ENCODE measurements at places on chromosomes 5 and 9.

- no peak for DNase-seq
These were observed 110.3 kb downstream of the PDE4D start for GRCh38 chr5:59783264-59783663.

GRCh38 chr5:1520791-1521453 is 2.8 kb downstream of the LPCAT1 start:
- DNase-seq = no peak

GRCh38 chr9:72102520-72102919 is 42.1 kb upstream of the C9orf57 start:
- DNase-seq = no peak

DNA sequence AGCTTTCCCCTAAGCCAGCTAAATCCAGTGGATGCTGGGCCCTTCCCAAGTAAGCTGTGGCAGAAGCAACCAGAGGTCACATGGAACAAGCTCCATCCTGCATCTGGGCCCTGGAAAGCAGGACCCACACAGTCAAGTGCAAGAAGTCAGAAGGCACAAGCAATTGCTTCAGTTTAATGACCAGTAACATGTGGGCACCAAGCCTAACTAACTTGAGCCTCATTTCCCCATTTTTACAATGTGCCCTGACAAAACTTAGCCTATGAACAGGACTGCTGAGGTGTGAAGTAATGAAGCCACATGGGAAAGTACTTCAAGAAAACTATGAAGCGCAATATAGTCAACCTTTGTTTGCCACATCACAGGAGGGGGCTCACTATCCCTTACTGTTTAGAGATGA is 90.5 kb downstream of the TLE1 start:
- no peak for DNase-seq

DNA sequence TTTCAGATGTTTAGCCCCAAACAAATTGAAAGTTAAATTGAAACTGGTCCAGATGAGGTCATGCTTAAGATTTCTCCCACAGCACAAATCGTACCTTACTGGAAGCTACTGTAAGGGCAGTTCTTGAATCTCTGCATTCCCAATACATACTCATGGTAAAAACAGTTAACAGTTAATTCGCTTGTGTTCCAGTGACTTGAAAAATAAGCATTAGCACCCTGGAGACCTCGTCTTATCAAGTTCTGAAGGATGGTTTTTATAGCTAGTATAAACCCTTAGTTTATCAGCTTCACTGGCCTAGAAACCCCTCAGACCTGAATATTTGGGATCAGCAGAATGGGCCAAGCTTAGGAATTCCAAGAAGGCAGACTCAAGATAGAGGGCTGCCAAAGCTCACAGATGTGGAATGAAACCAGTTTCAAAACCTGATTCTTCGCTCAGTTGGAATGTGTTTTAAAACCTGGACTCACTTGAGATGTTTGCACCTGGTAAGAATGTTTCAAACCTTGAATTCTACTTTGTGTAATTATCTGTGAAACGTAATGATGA is 103.6 kb downstream of the C9orf152 start:
- no peak for DNase-seq

GRCh38 chr9:3908731-3909130 is 382.9 kb upstream of the RFX3 start:
- DNase-seq = no peak

- no peak for DNase-seq
These were observed 36.7 kb downstream of the NFIB start for GRCh38 chr9:14277244-14277643.

- DNase-seq = no peak
These were observed 345.9 kb upstream of the NUDT12 start for GRCh38 chr5:103908336-103909080.

- DNase-seq = no peak
These were observed 7.7 kb upstream of the TRAF1 start for GRCh38 chr9:120934281-120934680.

DNA sequence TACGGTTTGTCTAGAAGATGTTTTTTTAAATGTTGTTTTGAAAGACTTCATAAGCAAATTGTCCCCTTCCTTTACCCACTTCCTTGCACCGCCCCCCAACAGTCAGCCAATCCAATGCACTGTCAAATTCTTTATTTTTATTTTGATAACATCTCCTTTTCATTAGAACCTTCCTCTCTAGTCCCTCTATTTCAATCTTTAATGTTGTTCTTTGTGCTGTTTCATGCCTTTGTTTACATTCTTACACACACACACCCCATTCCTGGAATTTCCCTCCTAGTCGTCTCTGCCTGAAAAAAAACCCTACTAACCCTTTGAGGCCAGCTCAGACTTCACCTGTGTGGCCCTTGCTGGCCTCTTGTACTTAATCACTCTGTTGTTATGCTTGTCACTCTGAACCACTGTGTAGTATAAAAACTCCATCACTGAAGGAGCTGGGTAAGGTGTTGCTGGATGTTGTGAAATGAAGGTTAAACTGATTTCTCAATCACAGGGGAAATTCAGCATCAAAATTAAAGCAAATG is 133.4 kb downstream of the UGCG start:
- no peak for DNase-seq

DNA sequence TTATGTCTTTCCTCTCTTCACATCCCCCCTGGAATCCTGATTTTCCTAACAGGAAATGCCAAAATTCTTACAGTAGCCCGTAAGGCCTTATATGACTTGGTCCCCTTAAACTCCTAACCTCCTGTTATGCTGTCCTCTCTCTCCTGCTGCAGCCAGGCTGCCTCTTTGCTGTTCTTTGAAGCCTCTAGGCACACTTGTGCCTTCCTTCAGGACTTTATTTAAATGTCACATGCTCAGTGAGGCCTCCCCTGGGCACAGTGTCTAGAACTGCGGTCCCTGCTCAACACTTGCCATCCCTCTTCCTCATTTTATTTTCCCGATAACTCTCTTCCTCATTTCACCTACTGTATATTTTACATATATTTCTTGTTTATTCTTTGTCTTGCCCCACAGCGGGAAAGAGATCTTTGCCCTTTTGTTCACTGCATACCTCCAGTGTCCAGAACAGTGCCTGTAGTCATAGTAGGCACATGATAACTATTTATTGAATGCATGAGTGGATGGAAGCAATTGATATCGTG is 5.5 kb upstream of the SHB start:
- no peak for DNase-seq

DNA sequence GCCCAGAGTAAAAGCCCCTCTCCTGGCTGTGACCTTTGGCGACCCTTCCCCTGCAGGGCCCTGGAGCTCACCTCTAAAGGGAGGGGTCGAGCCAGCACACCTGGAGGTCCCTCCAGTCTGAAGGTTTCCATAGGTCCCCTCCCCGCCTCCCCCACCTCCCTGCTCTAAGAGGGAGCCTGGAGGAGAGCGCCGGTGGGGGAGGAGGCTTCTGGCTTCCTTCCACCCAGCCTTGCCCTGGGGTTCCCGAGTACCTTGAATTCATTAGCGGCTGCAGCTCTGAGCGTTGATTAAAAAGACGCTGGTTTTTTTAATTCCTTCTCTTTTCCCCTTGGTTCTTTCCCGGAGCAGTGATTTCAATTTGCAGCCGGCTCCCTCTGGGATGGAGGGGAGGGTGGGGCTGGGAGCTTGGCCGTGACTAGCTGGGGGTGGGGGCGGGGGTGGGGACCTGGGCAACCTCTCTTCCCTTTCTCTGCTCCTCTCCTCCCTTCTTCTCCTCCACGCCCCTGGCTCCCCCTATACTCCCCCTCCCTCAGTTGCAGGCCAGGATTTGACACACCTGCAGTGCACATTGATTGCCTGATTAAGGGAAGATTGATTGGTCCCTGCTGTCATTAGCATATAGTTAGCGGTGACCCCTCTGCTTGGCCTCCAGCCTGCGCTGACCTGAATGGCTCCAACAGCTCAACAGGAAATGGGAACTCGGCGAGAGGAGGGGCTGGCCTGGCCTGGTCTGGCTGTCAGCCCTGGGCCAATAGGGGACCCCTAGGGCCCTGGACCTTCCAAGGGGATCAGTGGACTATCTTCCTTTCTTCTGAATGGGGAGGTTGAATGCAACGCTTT is 67.5 kb upstream of the RAPGEF1 start:
- no peak for DNase-seq

- no peak for DNase-seq
These were observed 421.5 kb upstream of the PTGER4 start for GRCh38 chr5:40258222-40258621.

DNA sequence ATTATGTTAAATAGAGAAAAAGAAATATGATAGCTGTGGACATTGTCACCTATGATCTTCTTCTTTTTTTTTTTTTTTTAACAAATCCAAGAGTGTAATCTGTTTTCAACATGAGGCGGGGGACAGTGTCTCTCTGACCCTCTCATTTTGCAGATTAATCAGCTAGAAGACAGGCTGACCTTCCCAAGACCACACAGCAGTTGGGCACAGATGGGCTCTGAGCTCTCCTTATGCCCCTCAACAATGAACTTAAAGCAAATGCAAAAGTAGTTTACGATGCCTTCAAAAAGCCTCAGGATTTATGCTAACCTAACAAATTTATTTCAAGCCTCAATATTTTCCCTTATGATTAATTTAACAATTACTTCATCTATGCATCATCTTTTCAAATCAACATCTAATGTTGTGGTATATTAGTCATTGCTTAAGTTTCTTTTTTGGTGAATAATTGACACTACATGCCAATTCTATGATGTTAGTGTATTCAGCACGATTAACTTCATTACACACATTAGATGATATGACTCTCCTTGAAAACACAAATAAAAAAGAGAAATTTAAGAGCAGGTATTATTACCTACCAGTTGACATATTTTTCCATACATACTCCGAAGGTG is 7.4 kb downstream of the NFIL3 start:
- DNase-seq = no peak

- DNase-seq = no peak
These were observed 969.6 kb upstream of the DMAC1 start for GRCh38 chr9:8769153-8769552.

DNA sequence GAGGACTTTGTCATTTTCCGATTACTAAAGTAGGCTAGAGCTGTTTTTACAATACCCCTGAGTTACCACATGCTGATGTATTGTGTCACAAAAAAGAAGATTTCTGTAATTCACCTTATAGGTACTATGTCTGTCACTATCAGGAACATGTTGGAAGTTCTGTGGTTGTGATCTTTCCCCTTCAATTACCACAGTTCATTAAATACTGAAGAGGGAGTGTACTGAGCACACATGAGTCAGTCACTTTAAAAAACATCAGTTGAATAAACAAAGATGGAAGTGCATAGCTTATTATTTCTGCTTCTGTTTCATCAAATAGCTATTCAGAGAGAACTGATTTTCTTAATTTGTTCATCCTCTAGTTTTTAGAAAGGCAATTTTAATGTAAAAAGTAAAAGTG is 31.7 kb downstream of the AP3S1 start:
- no peak for DNase-seq

GRCh38 chr5:5165541-5166002 is 25.4 kb downstream of the ADAMTS16 start:
- no peak for DNase-seq

DNA sequence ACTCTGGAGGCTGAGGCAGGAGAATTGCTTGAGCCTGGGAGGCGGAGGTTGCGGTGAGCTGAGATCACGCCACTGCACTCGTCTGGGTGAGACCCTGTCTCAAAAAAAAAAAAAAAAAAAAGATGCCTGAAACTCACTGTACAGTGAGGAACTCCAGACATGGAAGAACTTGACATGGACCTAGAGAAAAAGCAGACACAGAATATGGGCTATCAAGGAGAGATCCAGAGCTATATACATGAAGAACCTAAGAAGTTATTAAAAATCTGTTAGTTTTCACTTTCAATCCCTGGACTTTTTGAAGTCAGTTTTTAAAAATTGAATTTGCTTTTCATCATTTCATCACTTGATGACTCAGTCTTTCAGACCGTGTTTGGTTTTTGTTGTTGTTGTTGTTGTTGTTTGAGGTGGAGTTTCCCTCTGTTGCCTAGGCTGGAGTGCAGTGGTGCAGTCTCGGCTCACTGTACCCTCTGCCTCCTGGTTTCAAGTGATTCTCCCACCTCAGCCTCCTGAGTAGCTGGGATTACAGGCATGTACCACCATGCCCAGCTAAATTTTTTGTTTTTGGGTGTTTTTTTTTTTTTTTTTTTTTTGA is 20.3 kb downstream of the PAIP2 start:
- no peak for DNase-seq

GRCh38 chr5:82885627-82886389 is 191.4 kb downstream of the TMEM167A start:
- DNase-seq = peak; percentile 6

DNA sequence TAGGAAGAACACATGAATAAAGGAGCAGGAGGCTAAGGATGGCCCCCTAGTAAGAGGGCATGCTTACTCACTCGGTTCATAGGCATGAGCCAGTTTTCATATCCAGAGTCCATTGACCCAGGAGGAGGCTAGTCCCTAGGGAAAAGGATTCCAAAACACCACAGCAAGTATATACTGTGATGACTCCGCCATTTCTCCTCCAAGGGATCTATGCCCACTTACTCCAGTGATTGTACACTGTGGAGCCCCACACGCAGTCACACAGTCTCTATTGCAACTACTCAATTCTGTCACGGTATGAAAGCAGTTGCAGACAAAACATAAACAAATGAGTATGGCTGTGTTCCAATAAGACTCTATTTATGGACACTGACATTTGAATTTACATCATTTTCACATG is 117.7 kb upstream of the ALDH1B1 start:
- no peak for DNase-seq

- DNase-seq = no peak
These were observed 49.5 kb upstream of the C9orf72 start for GRCh38 chr9:27622693-27623340.

- peak; percentile 9 for DNase-seq
These were observed 103.2 kb downstream of the VAV2 start for GRCh38 chr9:133888809-133889491.

GRCh38 chr5:7868773-7869473 is at the start of the genes FASTKD3 and MTRR:
Gene FASTKD3 (minus strand): TSS chr5:7869031. CDS start chr5:7868083, 948 bp downstream.
Gene MTRR (plus strand): TSS chr5:7869148. CDS start chr5:7870795, 1,647 bp downstream.
- DNase-seq = peak; percentile 94

- no peak for DNase-seq
These were observed 128.5 kb upstream of the VLDLR start for GRCh38 chr9:2493109-2493508.

DNA sequence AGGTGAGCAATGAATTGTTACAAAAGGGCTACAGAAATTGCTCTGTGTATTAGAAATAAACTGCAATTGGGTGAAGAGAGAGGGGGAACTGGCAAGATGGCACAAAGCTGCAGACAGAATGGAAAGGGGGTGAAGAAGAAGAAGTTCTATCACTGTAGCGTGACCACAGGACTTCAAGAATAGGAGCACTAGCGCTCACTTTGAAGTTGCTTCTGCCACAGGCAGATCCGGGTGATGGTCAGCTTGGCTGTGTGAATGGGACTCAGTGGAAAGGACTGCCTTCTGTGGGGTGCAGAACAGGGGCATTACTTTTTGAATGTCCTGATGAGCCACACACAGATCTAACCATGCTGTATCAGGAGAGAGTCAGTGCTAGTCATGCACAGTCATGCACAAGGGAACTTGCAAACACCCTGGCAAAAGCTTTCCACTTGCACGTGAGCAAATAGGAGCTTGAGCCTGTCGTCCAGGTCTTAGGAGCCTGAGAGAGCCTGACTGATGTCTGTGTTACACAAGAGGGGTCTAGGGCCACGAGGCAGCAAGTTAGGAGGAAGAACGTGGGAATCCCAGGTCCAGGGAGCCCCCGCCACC is 16.3 kb downstream of the IL5 start:
- DNase-seq = no peak

Measured in nucleus accumbens (tissue), 56 donors.